ENCODE measurements at places on chromosomes 11 and 22.
A peak's percentile ranks its signal among the peaks of the same experiment; 100 is the strongest.

DNA sequence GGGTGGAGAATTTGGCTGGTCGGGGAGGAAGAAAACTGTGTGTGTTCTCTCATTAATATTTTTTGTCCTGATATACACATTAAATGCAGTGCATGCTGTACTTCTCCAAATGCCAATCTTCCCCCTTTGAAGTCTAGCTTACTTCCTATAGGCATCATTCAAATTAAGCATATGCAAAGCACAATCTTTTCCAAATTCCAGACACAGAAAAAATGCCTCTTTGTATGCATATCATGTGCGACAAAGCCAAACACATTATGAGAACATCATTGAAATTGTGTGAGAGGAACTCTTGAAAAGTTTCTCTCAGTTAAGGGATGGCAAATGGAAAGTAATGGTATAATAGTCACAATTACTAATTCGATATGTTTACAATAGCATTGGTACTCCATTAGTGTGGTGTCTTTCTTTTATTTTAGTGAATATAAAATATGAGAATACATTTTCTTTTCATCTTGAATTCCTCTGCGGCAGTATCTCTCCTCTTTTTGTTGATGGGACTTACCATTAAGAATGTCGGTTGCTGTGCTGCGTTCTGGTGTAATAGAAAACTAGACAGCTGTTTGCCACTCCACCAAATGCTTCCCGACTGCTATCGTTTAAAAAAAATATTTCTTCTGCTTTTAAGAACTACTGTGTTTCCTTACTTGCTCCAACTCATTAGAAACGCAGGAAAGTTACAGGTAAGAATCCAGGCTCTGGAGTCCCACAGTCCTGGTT lies 19.3 kb upstream of the NRIP3 start:
- DNase-seq = no peak

DNA sequence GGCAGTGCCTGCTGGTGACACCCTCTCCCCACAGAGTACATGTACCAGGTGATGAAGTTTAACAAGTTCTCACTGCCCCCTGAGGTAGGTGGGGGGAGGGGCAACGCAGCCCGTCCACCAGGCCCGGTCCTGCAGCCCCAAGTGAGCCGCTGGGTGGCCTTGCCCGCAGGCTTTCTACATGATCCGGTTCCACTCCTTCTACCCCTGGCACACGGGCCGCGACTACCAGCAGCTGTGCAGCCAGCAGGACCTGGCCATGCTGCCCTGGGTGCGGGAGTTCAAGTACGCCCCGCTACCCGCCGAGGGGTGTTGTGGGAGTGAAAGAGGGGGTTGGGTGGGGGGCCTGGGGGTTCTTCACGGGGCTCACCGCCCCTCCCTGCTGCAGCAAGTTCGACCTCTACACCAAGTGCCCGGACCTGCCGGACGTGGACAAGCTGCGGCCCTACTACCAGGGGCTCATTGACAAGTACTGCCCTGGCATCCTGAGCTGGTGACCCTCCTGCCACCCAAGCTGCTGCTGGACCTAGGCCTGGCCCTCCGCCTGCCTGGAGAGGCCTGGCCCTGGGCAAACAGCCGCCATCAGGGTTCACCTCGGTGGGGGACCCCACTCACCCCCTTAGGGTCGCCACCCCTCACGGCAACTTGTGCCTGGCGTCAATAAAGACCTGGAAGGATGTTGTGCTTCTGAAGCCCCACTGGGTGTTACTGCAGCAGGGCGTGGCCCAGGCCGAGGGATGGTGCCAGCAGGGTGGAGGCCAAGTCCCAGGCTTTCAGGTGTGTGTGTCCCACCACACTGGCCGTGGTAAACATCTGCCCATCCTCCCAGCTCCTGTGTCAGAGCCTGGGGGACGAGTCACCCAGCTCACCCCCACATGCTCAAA lies 2.9 kb downstream of the MIOX start:
- DNase-seq = no peak

GRCh38 chr22:20655623-20656022 lies 118.3 kb upstream of the SERPIND1 start:
- no peak for DNase-seq

GRCh38 chr11:125952973-125953372 lies 7.1 kb downstream of the VSIG10L2 start:
- DNase-seq = no peak

DNA sequence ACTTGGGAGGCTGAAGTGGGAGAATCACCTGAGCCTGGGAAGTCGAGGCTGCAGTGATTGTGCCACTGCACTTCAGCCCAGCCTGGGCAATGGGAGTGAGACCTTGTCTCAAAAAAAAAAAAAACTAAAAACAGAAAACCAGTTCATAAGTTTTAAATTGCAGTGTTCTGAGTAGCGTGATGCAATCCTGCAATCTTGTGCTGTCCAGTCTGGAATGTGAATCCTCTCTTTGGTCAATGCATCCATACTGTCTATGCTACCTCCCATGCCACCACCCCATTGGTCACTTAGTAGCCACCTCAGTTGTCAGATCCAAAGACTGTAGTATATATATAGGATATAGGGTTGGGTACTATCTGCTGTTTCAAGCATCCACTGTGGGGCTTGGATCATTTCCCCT lies 11.1 kb downstream of the YAP1 start:
- no peak for DNase-seq

DNA sequence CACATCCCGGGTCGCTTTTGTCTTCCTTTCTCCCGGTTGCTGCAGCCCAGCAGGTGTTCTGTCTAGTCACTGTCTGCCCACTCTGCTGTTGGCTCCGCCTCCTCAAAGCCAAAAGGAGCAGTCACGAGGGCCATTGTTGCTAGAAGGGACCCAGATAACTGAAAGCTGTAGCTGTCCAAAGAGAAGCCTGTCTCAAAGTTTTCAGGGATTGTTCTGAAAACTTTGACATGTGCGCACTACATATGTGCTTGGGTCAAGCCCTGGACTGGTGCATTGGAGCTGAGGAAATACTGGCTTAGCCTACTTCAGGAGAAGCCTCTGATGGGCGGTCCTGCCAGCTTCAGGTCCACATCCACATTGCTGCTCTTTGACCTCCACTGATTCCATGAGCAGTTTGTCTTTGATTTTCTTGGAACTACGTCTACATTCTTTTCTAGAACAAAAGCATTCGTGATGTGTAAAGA lies 8.8 kb upstream of the OR2AT4 start:
- no peak for DNase-seq

GRCh38 chr22:46229701-46230100 lies 20.4 kb downstream of the CDPF1 start:
- DNase-seq = no peak

- no peak for DNase-seq
Measured at GRCh38 chr22:36931446-36931845, 18.0 kb downstream of the CSF2RB start.

- no peak for DNase-seq
Measured at GRCh38 chr22:50308597-50308935, 1.1 kb upstream of the PLXNB2 start.

GRCh38 chr11:65386307-65387140 lies at the start of gene FRMD8:
FRMD8 (plus strand) TSS chr11:65386637; CDS start chr11:65387037, 400 bp downstream.
- peak; percentile 82 for DNase-seq

DNA sequence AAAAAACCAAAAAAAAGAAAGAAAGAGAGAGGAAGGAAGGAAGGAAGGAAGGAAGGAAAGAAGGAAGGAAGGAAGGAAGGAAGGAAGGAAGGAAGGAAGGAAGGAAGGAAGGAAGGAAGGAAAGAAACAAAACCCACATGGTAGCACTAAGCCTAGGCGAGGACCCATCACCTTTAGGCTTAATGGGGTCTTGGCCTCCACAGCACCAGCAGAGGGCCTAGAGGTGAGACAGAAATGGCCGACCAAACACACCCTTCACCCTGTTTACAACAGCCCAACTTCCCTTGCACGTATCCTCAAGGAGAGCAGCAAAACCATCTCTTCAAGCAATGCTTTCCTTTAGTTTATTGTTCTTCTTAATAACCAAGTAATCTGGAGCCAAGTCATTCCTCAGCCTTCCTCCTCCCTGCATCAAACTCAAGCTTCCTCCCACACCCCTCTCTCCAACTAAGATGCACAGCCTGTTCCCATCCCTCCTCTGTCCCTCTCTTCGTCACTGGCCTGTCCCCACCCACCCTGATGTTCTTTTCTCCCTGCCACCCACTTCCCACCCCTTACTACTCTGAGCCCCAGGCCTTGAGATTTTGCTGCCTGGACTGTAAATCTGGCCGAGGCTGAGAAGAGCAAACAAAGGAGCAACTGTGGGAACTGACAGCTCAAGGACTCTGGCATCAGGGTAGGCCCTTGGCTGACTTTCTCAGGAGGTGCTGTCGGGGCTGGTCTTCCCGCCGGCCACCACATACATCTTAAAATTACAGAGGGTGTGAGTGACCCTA lies 26.0 kb downstream of the POU2AF1 start:
- DNase-seq = no peak

DNA sequence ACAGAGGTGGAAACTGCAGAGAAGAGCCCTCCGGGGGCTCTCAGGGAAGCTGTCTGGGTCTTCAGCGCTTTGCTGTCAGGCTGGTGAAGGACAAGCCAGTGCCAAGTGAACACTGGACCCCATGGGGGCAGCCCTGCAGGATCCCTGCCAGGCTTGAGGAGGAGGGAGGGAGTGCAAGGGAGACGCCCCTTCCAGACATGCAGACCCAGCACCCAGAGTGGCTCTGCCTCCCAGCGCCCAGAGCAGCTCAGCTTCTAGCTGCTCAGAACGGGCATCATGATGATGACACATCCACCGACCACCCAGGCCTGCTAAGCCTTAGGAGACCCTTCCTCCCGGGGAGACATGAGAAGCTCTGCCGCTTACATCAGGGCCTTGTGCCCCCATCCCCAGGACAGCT lies 39.7 kb downstream of the TBX1 start:
- no peak for DNase-seq

DNA sequence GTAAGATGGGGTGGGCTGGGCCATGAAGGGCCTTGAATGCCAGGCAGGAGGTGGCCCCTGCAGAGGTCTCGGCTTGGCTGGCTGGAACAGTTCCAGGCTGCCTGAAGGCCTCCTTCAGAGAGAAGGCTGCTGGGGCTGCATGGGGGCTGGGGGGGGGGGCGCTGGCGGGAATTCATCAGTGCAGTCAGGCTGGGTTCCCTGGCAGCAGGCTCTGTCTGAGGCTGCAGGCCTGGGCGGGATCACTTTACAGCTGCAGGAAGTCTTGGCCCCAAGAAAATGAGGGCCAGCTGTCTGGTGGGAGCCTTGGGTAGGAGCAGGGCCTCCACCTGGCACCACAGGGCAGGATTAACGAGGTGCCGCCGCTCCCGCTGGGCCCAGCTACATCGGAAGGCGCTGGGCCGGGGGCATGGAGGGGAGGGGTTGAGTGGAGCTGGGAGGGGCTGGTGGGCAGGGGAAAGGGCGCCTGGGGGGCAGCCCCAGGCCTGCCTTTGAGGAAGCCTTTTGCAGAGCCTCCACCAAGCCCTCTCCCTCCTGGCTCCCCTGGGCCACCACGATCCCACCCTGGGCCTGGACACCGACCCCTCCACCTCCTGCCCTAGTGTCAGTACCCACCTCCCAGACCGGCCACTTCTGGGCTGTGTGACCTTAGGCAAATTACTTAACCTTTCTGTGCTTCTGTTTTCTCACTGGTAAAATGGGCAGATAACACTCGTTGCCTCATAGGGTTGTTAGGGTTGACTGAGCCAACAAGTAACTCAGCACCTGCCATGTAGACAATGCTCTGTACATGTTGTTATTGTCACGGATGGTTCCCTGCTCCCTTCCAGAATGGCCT lies 31.0 kb upstream of the HMOX1 start:
- peak; percentile 44 for DNase-seq
